Activated naive CD4-positive, alpha-beta T cell treated with anti-CD3 and anti-CD28 coated beads, Interleukin-2, amount 50 U/mL, for 72 hours (primary cell): ENCODE measurements at places on chromosomes 16 and 17.

GRCh38 chr17:6108987-6109386 is 38.8 kb downstream of the WSCD1 start:
- no peak for DNase-seq

DNA sequence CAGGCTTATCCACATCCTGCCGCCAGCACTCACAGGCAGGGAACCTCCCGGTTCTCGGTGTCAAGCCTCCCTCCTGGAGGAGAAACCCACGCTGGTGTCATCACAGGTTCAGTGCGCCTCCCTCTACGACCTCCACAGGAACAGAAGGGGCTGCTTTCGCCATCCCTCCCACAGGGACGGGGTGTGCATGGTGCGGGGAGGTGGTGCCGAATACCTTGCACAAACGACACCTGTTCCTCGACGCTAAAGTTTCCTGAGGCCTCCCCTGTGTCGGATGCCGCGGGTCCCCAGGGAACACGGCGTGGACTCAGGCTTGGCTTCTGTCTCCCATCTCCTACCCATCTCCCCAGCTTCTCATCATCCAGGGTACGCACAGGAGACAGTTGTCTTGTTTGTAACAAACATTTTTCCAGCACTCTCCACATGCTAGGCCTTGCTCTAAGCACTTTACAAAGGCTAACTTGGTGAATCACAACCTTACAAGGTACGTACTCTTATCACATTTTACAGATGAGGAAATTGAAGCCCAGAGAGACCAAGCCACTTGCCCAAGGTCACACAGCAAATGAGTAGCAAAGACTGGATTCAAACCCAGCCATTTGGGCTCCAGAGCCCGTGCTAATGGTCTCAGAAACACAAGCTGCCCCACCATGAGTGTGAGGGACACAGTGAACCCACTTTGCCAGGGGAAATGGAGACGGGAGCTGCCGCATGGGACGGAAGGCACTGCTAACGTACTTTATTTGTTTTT is 271.6 kb downstream of the C16orf95 start:
- DNase-seq, result no peak

DNA sequence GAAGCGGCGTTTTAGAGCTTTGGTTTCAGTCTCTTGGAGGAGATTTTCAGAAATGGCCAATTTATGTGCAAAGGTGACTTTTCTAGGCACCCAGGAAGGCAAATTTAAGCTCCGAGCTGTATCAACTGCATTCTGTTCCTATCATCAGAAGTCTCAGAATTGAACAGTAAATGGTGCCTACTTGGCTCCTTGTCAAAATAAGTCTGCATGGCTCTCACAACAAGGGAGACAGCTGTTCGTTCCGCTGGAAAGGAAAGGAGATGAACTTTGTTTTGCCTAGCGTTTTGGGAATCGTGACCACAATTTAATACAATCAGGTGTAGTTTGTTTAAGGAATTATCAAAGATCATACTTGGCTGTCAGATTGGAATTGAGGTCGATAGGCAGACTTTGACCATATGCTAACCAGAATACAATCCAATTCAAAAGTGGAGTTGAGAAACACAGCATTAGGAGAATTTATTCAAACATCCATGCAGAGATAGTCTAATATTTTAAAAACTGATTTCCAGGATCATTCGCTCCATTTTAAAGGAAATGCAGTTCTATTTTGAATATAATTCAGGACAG is 139.4 kb downstream of the CPPED1 start:
- no peak for DNase-seq

DNA sequence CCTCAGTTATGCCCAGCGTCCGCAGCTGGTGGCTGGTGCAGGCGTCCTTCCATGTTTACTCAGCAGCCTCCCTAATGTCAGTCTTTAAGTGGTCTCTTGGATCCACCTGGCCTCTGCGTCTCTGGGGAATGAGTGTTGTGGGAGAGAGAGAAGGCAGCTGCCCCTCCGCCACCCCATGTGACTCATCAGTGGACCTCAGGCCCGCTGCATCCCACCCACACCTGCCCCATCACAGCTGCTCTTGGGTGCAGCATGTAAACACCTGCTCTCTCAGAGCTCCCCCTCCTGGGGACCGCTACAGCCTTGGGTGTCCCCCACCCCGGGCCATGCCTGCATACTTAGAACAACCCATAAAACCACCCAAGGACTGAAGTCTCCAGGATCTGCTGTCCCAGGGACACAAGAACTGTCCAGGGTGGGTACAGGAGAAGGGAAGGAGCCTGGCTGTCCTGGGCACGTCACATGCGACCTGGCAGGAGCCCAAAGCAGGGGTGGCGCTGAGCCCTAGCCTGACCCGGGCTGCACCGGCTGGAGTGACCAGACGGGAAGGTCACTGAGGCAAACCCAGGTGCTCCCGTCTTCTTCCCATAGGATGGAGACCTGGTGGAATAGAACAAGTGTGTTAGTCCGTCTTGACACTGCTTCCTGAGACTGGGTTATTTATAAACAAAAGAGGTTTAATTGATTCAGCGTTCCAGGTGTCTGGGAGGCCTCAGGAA is 4.2 kb downstream of the C16orf90 start:
- DNase-seq, result no peak

GRCh38 chr16:83744441-83744981 is 63.3 kb upstream of the HSBP1 start:
- DNase-seq, result no peak
